ENCODE measurements at places on chromosomes 7 and 10. TPM values are rescaled to one million over a fixed set of nuclear protein-coding genes. Genes with fewer than 3 reads are reported as not detected.

The MMP21 gene
- total RNA-seq = not detected

The TRIL gene
- 0.05 TPM for total RNA-seq

The ZNF722 gene
- total RNA-seq = not detected

The TRPV5 gene
- not detected for total RNA-seq

The ADAM12 gene
- total RNA-seq = 1.1 TPM

Data from NCI-H460 (cell line).